ENCODE measurements at places on chromosomes 3 and 15.
A peak's percentile ranks its signal among the peaks of the same experiment; 100 is the strongest.

DNA sequence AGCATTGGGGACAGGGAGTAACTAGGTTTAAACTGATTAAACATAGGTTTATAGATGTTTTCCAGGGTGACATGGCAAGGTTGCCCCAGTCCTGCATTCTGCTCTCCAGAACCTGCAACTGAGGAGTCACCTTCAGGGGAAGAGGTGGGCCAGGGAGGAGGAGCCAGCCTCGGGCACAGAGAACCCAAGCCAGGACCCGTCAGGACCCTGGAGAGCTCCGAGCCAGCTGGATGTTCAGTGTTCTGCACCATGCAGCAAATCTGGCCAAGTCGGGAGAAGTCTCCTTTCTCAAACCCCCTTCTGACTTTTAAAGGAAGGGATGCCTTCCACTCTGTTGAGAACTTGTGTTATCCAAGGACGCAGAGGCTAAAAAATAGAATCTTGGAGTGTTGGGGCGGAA, 62.1 kb upstream of the SLC6A11 start:
- DNase-seq: no peak

- DNase-seq: no peak
These were observed 319 bp downstream of the LNP1 start for GRCh38 chr3:100401674-100402041.

DNA sequence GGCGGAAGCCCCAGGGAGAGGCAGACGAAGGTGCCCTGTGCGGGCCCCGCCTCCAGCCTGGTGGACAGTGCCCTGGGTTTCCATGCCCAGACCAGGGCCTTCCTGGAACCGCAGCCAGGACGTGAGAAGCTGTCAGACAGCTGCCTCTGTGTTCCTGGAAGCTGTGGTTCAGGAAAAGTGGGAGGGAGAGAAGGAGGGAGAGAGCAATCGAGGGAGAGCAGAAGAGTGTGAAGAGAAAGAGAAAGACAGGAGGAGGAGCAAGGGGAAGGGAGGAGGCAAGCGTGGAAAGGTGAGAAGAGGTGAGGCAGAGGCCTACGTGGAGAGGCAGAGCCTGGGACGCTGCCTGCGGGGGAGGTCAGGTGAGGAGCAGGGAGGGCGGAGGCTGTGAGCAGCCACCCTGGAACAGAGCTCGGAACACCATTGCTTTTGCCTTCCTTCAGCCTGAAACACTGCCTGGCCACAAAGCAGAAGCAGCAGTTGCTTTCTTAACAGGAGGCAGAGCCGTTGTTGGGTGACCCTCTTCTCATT, 18.6 kb downstream of the ZDHHC19 start:
- DNase-seq: no peak

DNA sequence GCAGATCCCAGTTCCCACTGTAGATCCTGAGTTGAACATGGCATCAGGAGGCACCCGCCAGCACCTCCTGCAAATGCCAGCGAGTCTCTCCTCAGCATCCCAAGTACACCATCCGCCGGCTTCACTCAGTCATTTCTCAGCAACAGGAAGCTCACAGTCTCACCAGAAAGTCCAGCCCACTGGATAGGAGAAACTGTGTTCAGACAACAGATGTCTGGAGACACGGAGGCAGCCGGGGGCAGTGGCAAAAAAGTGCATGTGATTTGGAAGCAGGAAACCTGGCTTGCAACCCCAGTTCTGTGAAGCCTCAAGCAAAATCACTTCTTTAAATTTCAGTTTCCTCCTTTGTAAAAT, 68.7 kb downstream of the SRGAP3 start:
- DNase-seq: no peak

DNA sequence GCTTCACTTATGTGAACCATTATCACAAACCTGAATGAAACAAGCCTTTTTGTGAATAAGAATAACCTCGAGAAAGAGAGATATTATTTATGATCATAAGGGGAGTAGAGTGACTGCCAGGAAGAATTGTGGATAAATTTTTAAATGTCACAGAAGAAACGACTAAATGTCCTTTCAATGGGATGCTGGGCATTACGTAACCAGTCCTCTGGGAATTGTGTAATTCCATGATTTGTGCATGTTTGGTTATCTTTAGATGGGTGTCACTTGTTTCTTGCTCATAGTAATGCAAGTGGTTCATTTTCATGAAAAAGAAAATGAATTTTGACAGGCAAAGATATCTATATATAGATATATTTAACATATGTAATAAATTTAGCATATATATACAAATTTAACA, 379.5 kb upstream of the AGTR1 start:
- DNase-seq: no peak

DNA sequence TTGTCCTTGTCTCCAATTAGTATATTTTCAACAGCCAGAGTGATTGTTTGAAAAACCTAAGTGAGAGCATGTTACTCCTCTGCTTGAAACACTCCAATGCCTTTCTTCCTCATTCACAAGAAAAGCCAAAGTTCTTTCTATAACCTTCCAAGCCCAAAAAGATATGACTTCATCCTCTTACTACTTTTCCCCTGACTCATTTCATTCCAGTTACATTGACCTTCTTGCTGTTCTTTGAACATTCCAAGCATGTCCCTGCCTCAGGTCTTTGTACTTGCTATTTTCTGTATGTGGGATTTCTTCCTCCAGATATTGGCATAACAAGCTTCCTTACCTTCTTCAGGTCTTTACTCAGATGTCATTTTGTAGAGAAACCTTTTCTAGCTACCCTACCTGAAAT, 28.3 kb downstream of the EHHADH start:
- DNase-seq: no peak

DNA sequence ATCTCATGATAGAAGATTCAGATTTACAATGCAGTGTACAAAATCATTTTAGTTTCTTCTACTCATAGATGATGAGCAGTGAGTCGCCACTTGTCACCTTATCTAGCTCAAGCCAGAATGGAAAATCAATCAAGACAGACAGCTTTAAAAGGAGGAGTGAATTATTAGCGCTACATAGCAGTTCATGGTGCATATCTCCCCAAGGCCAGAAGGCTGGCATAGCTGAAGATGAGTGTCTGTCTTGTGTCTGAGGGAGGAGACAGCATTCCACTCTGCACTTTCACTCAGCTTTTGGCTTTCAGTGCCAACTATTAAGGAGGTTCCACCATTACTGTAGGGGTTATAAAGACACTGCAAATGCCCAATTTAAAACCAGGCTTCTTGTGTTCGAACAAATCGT, 804.1 kb upstream of the LMCD1 start:
- DNase-seq: no peak

DNA sequence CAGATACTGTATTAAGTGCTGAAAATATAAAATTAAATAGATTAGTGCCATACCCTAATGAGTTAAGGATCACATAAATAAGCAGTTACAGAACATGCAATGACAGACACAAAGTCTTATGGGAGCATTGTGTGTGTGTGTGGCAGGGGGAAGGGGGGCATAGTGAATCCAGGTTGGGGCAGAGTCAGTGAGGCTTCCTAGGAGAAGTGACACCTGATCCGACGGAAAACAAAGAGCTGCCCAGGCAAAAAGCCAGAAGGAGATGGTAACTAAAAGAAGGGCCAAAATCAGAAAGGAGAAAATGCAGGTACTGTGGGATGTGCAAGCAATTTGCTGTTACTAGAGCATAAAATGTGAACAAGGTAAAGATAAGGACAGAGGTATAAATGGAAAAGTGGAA, 80.1 kb upstream of the CHRM5 start:
- no peak for DNase-seq

GRCh38 chr3:124773351-124774326, 43.4 kb downstream of the UMPS start:
- DNase-seq: no peak

- no peak for DNase-seq
These were observed 524.7 kb downstream of the NAALADL2 start for GRCh38 chr3:175383813-175384212.

- DNase-seq: peak; percentile 68
These were observed at the start of gene MSL2 for GRCh38 chr3:136196064-136196400. Gene MSL2 (minus strand): TSS chr3:136196335. CDS start chr3:136195113, 1,222 bp downstream.

DNA sequence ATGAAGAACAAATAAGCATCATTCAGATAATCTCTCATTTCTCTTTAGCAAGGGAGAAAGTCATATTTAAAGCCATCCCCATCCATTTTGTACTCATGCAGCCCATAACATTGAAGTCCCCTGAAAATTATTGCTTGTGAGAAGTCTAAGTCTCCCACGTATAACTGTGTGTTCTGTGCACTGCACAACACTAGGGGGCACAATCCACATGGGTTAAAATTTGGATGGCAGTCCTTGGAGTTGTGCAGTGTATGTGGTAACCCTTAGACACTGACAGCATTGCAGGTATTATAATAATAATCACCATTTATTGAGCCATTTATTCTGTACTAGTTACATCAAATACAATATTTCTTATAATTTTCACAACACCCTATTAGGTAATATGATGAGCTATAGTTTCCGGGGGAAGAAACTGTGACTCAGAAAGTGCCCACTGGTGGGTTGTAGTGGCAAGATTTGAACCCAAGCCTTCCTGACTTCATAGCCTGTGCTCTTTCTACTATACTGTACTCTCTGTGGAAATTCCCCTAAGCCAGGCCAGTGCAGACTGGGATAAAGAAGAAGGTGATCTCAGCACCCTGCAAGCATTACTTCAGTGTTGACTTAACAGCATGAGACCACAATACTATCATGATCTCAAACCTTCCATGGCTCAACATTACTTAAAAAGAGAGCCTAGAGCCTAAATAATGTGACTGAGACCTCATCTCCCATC, 15.7 kb downstream of the KCNAB1 start:
- DNase-seq: no peak

DNA sequence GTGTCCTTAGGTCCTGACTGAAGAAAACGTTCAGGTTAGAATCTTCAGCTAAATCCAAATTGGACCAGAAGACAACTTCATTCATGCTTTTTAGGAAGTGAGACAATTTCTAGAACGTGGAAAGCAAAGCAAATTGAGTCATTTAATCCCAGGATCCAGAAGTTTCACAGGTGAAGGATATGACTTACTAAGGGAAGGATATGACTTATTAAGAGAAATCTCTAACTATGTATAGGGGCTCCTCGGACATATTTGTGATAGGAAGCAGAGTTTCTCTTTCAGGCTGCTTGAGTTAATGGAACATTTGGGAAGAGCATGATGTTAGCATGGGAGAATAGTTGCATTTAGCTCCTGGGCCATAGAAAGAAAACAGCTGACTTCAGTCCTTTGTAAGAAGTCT, 16.1 kb upstream of the PLOD2 start:
- no peak for DNase-seq

- DNase-seq: no peak
These were observed 201.3 kb downstream of the RBMS3 start for GRCh38 chr3:29481969-29482767.

DNA sequence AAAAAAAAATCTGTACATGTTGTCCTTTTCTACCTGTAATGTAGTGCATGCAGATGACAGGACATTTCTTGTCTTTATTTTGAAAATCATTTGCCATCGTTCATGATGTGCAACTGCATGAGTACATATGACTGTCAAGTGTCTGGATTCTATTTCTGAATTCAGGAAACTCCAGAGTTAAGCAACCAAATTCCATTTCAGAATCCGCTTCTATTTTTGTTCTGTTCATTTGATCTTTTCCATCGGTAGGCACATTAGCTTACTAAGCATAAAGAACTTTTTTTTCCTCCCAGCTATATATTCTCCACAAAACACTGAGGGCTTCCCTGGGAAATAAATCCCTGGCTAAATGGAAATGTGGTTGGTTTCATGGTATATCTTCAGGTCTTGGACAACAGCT, 365.6 kb downstream of the PTPRG start:
- no peak for DNase-seq

- no peak for DNase-seq
These were observed 424.0 kb upstream of the PDZRN3 start for GRCh38 chr3:74048699-74049098.

GRCh38 chr15:100043068-100043641, 298.6 kb downstream of the ADAMTS17 start:
- DNase-seq: peak; percentile 78

GRCh38 chr3:156825795-156826143, 384 bp upstream of the LEKR1 start:
- DNase-seq: no peak

DNA sequence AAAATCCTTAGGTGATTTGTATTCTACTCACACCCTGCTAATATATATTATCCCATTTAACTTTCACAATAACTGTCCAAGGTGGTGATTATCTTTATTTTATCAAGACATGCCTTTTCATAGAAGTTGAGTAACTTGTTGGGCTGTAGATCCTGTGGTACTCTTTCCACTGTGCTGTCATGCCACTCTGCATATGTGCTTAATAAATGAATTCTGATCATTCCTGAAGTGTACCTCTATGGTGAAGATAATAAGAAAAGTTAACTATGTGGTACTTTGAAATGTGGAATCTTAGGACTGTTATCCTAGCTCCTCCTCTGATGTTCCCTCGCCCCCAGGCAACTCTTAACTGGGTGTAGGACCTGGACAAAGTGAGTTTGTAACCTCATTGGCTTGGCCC, 5.2 kb downstream of the SNRK start:
- DNase-seq: no peak

- no peak for DNase-seq
These were observed 92.1 kb upstream of the CHD2 start for GRCh38 chr15:92807971-92808571.

DNA sequence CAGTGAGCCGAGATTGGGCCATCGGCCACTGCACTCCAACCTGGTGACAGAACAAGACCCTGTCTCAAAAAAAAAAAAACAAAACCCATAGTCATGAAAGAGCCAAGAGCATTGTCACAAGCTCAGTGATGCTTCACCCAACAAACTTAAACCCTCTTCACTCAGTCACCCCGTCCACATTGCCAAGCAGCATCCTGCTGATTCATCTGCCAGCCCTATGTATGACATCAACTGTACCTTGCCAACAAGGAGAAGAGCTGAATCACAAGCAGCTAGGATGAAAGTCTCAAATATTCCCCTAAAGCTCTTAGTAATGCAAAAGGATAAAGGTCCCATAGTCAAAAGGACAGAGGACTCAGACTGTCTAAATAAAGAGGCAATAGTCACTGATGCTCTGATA, 90.0 kb downstream of the ANO10 start:
- no peak for DNase-seq

DNA sequence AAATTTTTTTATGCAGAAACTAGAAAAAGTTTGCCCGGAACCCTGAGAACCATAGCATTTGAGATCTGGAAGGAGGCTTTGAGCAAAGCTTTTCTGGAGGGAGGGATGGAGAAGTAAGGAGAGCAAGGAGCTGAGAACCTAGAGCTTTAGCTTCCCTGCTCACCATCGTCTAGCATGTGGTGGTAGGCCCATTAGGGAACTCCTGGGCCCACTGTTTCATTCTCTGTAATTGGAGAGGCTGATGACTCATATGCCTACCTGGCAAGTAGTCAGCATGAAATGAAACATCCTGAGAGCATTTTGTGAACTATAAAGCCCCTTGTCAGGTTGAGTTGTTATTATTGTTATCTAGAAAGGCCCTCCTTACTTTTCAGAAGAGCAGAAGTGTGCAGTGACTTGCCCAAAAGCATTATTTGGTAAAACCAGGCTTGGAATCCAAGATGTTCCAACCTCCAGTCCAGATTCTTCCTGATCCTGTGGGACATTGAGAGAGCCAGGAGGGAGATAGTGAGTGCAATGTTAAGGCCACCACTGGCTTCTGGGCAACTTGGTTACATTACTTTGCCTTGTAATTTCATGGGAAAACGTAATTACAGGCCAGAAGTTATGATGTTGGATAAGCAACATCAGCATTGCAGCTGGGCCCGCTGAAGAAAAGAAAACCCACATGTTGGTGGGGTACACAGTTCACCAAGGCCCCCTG, 104.5 kb upstream of the BFSP2 start:
- DNase-seq: no peak

- no peak for DNase-seq
These were observed 921.3 kb upstream of the NR2F2 start for GRCh38 chr15:95409211-95409610.

GRCh38 chr3:121757812-121758545, 8.4 kb upstream of the GOLGB1 start:
- no peak for DNase-seq

- no peak for DNase-seq
These were observed 921.0 kb upstream of the ROBO1 start for GRCh38 chr3:80688814-80689213.
